ENCODE measurements at places on chromosomes 3 and 15.

- DNase-seq, result no peak
Observed at GRCh38 chr3:197877902-197878301, 72.1 kb upstream of the RPL35A start.

DNA sequence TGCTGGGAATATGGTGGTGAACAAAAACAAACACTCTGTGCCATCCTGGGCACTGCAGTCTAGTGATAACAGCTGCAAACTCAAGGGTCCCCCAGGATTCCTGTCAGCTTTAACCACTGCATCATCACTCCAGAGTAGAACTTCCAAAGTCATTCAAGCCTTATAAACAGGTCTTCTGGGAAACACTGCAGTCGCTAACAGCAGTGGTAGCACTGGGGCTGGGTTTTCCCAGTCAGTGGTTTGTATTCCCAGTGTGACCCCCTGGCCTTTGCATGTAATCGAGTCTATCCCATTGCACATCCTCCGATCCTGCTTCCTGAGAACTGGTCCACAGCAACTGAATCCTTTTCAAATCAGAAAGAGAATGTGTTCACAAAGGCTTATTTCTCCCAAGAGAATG is 623.5 kb downstream of the EDEM1 start:
- no peak for DNase-seq

GRCh38 chr15:69703532-69704187 is 251.0 kb downstream of the RPLP1 start:
- DNase-seq, result no peak

DNA sequence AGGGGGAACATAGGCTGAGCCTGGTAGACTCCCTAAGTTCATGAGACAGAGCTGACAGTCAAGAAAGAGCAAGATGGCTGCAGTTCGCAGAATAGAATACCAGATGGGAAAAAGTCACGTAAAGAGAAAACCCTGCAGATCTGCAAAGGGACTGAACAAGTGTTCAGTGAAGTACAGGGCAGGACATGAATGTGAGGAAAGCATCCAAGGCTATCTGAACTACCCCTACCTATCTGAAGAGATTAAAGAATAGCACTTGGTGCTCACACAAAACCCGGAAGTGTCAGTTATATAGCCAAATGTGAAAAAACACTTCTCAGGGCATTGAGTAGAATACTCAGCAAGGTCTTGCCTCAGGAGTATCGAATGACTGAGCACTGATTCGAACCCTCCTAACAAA is 44.0 kb downstream of the GOLGB1 start:
- no peak for DNase-seq
